ENCODE measurements at places on chromosomes 5 and 9.

DNA sequence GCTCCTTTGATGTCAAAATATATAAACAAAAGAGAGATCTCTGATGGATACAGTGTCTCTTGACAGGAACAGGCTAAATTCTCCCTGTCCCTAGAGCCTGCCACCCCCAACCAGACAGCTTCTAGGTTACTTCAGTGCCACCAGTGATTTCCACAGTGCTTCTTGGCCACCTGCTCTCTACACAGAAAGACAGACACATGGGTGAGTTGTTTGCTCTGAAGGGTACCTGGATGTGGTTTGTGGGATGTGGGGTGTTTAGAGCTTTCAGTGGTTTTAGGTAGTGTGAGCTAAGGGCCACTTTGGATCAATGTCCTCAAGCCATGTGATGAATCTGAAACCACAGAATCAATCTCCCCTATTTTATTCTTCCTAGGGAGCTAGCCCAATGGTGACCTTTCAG lies 125.4 kb downstream of the ANKRD18B start:
- DNase-seq, result peak; percentile 60

- no peak for DNase-seq
Measured at GRCh38 chr5:94777056-94777880, 158.8 kb downstream of the SLF1 start.

GRCh38 chr5:132747616-132748440 lies 602 bp downstream of the CCNI2 start:
- DNase-seq, result no peak

DNA sequence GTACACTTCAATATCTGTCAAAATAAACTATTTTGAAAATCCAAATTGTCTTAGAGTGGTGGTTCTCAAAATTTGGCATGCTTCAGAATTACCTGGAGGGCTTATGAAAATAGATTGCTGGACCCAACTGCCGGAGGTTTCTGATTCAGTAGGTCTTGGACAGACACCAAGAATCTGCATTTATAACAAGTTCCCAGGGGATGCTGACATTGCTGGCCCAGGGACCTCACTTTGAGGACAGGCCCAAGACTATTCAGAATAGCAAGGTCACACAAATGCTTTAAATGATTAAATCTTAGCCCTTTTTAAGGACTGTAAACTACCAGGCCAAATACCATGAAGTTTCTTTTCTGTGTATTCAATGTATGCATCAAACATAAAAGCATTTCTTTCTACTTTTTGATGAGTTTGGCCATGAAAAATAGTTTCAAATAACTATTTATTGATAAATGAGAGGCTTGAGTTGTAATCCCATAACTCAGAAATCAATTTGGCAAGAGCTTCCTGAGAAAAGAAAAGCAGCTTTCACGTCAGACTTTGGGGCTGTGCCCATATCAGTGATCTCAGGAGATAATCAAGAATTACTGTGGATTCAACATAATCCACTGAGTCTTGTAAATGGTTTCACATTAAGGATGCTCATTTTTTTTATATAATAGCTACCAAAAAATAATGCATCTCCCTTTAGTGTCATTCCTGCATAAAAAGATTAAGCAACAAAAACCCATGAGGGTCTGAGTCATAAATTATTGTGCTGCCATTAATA lies 191.4 kb downstream of the FRMD3 start:
- DNase-seq, result no peak

GRCh38 chr5:125160787-125161502 lies 414.5 kb upstream of the ZNF608 start:
- no peak for DNase-seq

DNA sequence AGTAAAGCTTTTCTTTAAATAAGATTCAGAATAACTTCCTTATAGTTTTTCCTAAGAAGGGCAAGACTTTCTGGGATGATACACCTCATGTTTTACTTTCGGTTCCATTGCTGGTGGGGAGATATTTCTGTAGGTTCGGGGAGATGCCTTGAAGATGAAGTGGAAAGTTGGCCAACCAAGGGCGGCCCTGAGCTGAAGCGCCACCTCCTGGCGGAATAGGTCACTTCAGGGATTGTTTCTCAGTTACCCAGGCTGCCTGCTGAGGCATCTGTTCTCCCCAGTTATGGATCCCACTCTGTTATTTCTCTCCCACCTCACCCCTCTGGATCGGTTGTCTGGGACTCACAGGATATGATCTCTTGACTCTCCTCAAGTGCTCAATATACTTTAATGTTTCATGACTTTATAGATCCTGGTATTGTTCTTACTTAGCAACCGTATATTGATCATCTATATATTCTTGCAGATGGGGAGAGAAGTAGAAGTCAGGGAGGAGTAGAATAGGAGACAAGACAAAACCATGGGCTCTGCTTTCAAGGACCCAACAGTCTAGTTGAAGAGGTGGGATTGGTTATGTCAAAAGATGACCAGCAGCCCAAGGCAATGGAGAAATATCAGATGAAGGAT lies 23.4 kb downstream of the MEGF10 start:
- DNase-seq, result peak; percentile 65
